GM12892 (cell line): ENCODE measurements at places on chromosomes 5 and 9.

GRCh38 chr5:155556222-155556621 lies 542.7 kb downstream of the KIF4B start:
- DNase-seq = no peak

GRCh38 chr5:38250763-38251448 lies 7.5 kb upstream of the EGFLAM start:
- DNase-seq = no peak

DNA sequence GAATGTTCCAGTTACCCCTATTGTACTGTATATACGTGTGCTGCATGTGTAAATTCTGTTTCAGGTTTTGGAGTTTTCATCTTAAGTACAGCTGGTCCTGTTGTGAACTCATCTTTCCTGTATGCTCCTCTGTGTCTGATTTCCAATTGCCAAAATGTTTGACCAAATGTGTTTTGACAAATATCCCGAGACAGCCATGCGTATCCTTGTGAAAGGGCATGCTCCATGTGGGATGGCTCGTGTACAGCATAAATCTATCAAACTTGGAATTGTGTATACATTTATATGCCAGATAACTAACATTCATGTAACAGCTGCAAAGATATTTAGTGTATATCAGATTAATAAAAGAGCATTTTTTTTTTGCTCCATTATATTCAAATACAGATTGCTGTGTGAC lies 69.5 kb upstream of the IQGAP2 start:
- no peak for DNase-seq

DNA sequence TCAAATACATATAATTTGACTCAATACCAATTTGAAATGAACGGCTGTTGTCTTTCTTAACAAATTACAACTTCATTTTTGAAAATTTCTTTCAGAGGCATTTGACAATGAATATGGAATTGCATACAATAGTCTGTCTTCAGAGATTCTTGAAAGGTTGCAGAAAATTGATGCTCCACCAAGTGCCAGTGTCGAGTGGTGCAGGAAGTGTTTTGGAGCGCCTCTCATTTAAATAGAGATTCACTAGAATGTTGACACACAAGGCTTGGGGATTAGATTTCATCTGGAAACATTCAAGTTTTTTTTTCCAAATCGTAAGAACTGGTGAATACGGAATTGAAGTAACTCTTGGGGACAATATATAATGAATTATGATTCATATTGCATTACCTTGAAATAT lies 8.1 kb downstream of the RPS6 start:
- DNase-seq = no peak

GRCh38 chr5:11045411-11045810 lies 284.4 kb upstream of the DAP start:
- no peak for DNase-seq

GRCh38 chr5:180206993-180207392 lies 2.0 kb downstream of the RASGEF1C start:
- DNase-seq = no peak

DNA sequence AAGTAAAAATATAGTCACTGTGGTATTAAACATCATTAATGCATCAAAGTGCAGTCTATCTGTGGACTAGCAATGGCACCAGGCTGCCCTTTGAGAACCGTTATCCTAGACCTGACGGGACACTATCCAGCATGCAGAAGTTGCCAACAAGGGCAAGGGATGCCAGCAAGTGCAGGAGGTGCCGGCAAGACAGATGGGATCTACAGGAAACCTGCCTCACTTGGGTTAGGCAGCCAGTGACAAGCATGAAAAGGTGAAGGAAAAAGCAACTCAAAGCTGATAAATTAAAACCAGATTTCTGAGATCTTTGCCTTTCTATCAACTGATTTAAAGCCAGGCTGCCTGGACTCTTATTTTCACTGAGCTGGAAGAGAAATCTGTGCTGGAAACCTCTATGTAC lies 315.2 kb upstream of the PDE4D start:
- DNase-seq = no peak

GRCh38 chr9:3419893-3420292 lies 105.9 kb downstream of the RFX3 start:
- no peak for DNase-seq

DNA sequence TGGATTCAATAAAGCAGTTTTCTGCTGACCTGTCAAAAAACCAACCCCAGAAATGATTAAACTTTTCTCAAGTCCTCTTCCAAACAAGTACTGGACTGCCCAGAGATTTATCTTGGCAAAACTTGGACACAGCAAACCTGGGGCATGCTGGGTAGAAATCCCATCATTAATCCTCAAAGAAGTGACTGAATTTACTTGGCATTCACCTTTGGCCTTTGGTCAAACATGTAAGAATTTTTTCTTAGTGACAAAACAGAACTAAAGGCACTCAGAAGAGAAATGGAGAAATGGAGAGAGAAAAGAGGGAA lies 248.6 kb upstream of the NREP start:
- no peak for DNase-seq

GRCh38 chr5:156361436-156362109 lies 34.6 kb downstream of the SGCD start:
- DNase-seq = no peak

GRCh38 chr9:16715404-16715803 lies 155.1 kb downstream of the BNC2 start:
- DNase-seq = no peak

DNA sequence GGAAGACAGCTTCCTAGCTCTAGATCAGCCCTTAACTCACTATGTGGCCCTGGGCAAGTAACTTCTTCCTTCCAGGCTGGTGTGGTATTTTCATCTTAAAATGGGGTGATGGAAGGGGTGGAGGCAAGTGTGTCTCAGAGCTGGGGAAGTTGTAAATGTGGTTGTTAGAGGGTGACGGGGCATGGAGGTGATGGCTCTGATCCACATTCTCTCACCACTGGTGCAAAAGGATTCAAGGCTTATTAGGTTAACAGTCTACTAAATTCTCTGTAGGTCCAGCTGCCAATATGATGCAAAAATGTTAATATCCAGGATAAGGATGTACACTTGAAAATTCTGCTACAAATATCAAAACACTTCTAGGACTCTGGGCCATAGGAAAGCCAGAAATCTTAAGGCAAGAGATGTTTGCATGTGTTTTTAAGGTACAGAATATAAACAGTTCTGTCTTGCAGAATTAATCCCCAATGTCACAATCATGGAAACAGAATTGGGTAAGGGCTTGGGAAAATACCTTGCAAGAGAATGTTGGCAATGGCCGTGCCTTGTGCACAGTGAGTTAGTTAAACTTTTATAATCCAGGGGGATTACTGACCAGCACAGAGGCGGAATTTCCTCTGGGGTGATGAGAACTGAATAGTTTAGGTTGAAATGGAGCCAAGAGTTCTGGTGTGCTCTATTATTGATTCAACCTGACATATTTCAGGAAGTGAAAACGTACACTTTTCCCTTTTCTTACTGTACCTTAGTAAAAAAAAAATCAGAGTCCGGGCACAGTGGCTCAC lies 19.8 kb downstream of the TNFSF15 start:
- no peak for DNase-seq

GRCh38 chr9:86968258-86968920 lies 21.1 kb upstream of the GAS1 start:
- no peak for DNase-seq

DNA sequence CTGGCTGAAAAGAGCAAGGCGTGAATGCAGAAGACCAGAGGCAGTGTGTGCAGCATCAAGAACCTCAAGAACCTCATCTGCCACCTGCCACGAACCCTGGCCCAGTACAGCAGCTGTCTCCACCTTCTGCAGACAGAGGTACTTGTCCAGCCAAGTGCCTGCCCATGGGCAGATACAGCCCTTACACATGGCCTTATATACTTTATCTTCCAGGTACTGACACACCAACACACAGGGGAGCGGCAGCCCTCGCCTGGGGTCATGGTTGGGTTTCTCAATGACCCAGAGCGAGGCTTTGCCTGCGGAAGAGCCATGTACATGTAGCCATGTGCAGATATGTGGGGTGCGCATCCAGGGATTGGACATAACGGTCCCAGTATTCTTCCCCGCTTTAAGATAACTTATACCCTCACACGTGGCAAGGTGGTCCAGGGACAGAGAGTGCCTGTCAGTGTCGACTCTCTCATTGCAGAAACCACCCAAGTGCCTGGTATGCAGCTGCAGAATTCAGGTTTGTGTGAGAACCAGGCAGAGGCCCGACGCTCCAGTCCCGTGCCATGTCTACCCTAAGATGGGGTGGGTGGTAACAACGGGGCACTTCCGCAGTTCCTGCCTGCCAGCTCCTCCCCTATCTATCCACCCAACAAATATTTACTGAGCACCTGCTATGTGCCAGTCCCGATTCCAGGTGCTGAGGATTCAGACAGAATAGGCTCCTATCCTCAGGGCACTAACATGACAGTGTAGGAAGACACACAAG lies 206.9 kb downstream of the FSTL4 start:
- no peak for DNase-seq

GRCh38 chr5:12920527-12920926 lies 1016.3 kb upstream of the CTNND2 start:
- no peak for DNase-seq

- no peak for DNase-seq
Observed at GRCh38 chr5:13649656-13650055, 294.8 kb downstream of the DNAH5 start.

GRCh38 chr5:62340979-62341378 lies 35.0 kb downstream of the KIF2A start:
- DNase-seq = no peak

GRCh38 chr5:110687485-110687884 lies 39.0 kb downstream of the TMEM232 start:
- DNase-seq = no peak

DNA sequence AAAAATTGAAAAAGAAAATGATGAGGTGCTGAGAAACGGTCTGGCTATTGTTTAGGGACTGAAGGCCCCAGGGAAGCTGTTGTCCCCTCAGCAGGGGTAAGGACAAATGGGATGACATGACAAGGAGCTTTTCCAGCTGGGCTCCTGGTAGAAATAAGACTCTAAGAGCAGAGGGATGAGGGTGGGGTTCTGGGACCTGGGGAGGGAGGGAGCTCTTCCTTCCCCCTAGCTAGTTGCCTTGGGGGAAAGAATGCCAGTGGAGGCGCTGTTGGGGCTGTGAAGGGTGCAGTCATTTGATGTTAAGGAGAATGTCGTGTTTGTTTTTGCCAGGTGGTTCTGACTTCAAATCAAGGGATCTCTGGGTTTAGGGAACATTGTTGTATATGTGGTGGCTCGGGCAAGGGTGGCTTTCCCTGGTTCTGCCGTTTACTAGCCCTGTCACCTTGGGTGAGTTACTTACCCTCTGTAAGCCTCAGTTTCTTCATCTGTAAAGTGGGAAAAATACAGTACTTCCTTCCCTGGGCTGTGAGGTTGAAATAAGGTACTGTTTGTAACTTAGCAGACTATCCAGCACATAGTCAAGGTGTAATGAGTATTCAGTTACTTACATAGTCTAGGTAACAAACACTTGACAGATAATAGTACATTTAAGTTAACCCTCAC lies 47.8 kb downstream of the WWC1 start:
- no peak for DNase-seq

DNA sequence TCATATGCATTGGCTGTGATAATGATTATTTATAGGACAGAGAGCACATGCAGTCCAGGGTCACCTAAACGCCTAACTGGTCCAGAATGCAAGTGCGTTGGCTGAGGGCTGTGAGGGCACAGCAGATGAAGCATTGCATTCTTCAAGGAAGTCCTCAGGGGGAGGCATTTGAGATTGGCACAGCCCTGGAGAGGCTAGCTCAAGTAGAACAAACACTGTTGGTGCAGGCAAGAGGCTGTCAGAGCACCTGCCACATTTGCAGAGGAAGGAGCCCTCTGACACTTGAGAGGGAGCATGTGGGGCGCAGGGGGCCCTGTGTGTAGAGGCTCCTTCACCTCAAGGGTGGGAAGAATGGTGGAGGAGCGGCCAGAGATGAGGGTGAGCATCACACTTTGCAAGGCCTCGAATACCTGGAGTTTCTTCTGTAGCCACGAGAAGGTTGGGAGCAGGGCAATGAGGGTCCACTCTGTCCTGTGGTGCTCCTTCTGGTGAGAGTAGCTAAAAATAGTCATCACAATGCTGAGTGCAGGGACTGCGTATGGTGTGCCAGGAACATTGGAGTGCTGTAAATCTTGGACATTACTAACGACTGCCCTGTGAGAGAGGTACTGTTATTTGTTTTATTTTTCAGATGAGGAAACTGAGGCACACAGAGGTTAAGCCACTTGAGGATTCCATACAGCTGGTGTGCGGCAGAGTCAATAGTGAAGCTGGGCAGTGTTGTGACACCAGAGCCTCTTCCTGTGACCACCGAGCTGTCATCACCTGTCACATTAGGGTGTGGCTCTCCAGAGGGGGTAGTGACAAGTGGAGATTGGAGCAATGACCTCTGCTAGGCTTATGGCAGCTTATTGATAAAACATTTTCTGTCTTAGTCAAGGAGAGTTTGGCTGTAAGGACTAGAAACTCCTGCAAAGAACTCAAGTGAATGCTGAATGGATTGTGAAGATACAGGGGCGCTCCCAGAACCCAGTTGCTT lies 100.2 kb downstream of the PIP5K1B start:
- DNase-seq = no peak

GRCh38 chr5:59282726-59283125 lies 610.8 kb downstream of the PDE4D start:
- no peak for DNase-seq

- no peak for DNase-seq
Observed at GRCh38 chr5:56286015-56286884, 53.1 kb upstream of the ANKRD55 start.

DNA sequence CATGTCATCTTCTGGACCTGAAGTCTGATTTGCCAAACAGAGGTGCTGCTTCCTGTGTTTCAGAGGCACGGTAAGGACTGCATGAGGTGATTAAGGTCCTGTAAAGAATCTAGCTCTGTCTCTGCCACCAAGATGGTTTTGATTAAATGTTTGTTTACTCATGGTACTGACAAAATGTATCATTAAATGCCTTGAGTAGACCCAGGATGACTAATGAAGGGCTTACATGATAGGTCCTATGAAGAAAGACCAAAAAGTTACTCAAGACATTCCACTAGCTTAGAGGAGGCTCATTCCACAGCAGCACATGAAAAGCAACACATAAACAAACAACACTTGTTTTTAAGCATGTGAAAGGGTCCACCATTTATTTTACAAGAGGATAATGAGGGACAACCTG lies 100.9 kb downstream of the BOD1 start:
- no peak for DNase-seq

GRCh38 chr9:14084867-14085266 lies 229.1 kb downstream of the NFIB start:
- DNase-seq = no peak

DNA sequence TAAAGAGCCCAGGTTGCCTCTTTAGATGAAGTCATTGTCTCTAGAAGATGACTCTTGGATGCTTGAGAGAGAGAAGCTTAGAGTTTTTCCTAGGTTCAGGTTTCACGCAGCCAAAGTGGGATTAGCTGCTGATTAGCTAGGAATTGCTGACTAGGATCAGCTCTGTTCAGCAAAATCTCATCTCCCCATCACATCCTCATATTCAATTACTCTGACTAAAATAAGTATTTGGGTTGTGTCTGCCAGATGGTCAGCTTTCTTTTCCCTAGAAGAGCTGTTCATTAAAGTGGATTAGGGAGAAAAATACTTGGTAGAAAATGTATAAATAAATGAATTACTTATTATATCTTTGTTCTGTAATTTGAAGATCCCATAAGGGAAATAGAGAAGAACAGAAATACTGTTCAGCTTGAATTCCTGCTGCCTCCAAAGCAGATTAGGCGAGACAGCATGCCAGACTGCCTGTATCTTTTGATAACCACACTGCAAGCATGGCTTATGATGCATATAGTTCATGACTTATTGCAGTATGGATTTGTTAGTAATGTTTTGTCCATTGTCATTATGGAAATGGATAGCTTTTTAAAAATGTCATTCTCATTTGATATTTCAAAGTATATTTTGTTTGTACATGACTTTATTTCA lies 184.8 kb upstream of the CD180 start:
- no peak for DNase-seq

GRCh38 chr5:64384765-64385164 lies 121.0 kb upstream of the RGS7BP start:
- no peak for DNase-seq
